Lung microvascular endothelial cell (primary cell): ENCODE measurements at places on chromosomes 1 and 21. TPM values are rescaled to one million over a fixed set of nuclear protein-coding genes. Genes with fewer than 3 reads are reported as not detected.

DNA sequence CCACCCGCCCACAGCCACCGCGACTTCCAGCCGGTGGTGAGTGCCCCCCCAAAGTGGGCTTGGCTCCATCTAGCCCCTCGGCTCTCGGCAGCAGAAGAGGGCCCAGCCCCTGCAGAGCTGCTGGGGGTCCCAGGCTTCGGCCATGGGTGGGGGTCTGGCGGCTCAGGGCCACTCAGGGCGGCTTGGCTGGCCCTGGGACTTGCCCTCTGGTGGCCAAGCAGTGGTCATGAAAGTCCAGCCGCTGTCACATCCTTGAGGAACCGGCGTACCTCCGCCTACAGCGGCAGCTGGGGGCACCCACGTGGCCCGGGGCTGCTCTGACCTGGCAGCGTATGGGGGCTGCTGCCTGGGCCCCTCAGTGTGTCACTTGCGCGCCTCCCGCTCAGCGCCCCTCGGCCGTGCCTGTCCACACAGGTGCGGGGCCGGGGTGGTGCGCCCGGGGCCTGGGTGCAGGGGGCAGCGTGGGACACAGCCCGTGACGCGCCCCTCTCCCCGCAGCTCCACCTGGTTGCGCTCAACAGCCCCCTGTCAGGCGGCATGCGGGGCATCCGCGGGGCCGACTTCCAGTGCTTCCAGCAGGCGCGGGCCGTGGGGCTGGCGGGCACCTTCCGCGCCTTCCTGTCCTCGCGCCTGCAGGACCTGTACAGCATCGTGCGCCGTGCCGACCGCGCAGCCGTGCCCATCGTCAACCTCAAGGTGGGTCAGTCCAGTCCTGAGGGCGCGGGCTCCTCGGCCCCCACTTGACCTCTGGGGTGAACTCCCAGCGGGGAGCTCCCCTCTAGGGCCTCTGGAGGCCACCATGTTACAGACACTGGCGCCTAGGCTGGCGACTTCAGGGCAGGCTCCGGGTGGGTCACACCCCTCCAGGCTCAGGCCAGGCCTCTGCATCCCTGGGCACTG lies 32.4 kb downstream of the SLC19A1 start:
- DNase-seq: no peak

DNA sequence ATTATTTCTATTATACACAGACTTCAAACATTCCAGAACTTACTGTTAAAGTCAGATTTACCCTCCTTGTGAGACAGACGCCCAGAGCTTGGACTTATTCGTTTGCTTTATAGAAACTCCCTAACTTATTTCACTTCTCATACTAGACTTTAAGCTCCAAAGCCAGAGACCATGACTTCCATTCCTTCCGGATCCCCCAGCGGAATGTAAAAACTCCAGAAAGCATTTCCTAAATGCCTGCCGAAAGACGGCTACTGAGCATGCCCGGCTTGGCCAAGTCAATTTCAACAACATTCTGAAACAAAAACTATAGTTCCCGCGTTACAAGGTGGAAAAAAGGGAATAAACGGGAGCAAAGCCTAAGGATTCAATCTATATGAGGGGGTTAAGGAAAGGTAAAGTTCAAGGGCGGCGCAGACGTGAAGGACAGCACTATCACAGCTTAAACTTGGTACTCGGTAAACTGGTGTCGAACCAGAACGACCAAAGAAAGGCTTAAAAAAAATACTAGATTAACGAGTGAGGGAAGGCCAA lies 1.1 kb downstream of the USP48 start:
- DNase-seq: peak; percentile 82

DNA sequence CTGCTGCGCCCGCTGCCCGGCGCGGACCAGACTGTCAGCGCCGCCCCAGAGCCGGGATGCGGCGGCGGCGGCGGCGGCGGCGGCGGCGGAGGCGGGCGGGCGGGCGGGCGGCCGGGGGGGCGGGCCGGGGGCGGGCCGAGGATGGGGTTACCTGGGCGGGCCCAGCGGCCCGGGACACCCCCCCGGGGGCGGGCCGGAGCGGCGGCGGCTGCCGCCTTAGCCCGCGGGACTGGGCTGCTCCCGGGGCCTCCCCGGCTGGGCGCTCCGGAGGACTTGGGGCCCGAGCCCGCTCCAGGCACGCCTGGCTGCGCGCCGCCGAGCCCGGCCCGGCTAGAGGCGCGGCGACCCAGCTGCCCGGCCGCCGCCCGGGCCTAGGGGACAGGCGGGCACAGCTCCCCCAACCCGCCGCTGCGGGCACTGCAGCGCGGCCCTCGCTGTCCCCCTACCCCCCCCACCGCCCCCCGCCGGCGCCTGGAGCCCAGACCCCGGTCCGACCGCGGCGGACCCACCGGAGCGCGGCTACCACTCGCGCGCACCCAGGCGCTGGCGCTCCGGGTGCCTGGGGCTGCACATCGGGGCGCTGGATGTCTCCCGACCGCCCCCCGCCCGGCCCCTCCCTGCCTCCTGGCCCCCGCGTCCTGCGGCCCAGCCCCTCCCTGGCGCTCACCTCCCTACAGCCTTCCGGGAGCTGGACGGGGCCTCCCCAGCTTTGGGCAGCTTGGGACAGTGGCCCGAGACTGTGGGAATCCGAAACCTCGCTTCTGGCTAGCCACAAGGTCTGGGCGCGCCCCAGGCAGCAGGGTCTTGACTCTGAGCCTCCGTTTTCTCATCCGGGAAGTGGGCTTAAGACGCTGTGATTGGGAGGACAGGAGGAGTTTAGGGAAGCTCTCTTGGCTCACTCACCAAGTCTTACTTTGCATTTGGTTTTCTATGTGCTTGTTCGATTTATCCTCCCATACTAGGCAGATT lies at the start of gene WNT4:
Gene WNT4 (minus strand): TSS at position 33 of the 969 bp plus-strand sequence. CDS start 175 bp downstream, outside the sequence.
- DNase-seq: peak; percentile 18

Gene CEPT1
- 26.2 and 33.1 TPM in 2 replicates for total RNA-seq

DNA sequence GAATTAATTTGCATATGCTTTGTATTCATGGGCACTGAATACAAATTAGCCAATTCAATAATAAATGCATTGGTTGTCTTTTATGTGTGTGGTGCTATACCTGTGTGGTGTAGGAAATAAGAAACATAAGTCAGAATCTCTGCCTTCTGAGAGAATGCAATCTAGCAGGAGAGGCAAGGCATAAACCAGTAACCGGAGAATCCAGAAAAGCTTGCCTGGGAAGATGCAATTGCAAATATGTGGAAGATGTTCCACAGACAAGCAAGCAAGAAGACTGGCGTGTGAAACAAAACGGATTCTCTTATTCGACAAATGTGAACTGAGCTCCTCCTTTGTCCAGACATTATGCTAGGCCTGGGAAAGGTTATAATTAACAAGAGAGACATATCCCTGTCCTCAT lies 134.3 kb downstream of the NR5A2 start:
- DNase-seq: no peak

GRCh38 chr1:17690906-17691634 lies 64.1 kb upstream of the ACTL8 start:
- no peak for DNase-seq

DNA sequence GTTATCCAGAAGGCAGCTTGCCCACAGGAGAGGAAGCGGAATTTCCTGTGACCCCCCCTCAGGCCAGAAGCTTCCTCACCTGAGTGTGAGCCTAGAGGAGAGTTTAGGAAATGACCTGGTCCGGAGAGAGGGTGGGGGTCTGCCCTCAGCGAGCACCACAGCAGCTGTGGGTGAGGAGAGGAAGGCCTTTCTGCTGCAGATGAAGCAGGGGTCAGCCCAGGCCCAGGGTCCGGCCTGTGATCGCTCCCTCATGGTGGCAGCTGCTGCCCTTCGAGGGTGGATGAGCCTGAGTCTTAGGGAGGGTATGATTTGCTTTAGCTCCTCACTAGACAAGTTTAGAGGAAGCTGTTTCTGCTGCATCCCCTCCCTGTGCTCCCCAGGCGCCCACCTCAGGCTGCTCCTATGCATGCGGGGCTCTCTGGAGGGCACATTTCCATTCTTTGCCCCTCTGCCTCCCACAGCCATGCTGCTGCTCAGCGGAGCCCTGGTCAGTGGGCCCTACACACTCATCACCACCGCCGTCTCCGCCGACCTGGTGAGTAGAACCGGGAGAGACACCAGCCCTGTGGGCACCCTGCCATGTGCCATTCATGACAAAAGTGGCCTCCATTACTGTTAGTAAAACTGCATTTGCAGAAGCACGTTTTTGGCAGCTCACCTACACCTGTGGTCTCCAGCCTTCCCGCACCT lies 53.0 kb downstream of the SLC37A1 start:
- DNase-seq: no peak

DNA sequence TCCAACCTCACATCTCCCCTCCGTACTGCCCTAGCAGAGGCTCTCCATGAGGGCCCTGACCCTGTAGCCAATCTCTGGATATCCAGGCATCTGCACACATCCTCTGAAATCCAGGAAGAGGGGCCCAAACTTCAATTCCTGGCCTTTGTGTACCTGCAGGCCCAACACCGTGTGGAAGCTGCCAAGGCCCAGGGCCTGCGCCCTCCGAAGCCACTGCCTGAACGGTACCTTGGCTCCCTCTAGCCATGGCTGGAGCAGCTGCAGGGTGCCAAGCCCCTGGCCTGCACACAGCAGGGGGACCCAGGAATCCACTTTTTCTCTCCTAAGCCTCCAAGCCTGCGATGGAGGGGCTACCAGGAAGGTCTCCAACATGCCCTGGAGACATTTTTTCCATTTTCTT lies 84.2 kb downstream of the PTGER3 start:
- DNase-seq: no peak

Gene AMY1C
- total RNA-seq: not detected in 2 replicates

GRCh38 chr1:207904391-207904790 lies 6.5 kb downstream of the CD34 start:
- no peak for DNase-seq

- peak; percentile 64 for DNase-seq
Observed at GRCh38 chr1:39987869-39988268, 32.9 kb downstream of the MFSD2A start.

DNA sequence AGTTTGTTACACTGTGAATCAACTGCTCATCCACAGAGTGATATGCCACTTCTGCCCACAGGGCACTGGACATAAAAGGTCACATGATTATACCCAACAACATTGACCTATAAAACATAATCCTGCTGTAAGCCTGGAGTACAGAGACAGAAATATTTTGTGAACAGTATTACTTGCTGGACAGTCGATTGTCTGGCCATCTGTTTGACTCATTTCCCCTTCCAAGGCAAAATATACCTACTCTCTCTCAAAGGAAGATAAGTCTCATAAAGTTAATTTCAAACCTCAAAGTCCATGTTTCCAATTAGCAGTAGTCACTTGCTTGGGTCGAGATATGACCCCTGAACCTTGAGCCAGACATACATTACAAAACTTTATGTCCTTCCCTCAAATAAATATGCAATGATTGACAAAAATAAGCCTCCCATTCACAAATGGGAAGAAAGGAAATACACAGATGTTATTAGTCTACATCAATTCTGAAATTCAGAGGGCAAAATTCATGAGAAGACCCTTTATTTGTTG lies 39.3 kb upstream of the RGS18 start:
- no peak for DNase-seq

Gene C1orf141
- not detected in 2 replicates for total RNA-seq

Gene NCAM2
- total RNA-seq: under 0.01 TPM in 2 replicates

DNA sequence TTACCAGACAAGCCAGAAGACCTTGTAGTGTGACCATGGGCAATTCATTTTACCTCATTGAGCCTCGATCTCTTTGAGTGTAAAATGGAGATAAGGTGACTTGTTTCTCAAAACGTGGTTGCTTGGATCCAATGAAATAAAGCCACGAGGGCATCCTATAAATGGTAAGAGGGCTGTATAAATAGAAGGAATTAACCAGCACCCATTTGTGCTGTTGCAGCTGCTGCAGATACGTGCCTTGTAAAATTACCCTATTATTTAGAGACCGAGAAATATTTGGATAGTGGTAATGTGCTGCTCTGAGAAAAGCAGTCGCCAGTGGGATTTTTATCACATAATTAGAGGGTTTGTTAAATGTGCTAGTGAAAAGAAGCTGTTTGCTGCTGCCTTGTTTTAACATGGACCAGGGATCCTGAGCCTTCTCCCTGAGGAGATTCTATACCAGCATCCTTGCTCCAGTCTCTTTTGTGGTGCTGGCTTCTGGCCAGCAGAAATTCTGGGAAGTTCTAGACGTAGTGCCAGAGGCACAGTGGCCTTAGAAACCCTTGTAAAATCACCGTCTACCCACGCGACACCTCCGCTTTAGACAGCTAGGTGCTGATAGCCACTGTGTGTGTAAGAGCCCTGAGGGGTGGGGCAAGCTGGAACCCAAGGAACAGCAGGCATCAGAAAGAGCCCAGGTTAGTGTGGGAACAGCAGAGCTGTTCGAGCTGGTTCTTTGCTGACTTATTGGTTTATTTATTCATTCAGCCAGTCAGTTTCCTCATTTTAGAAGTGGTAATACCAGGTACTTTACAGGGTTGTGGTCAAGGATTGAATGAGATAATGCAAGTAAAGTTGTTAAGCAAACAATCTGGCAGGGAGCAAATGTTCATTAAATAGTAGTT lies 137.5 kb downstream of the NOS1AP start:
- no peak for DNase-seq
